ENCODE measurements at places on chromosomes 12 and 14.

- no peak for DNase-seq
Measured at GRCh38 chr12:52739963-52740362, 36.6 kb upstream of the KRT77 start.

DNA sequence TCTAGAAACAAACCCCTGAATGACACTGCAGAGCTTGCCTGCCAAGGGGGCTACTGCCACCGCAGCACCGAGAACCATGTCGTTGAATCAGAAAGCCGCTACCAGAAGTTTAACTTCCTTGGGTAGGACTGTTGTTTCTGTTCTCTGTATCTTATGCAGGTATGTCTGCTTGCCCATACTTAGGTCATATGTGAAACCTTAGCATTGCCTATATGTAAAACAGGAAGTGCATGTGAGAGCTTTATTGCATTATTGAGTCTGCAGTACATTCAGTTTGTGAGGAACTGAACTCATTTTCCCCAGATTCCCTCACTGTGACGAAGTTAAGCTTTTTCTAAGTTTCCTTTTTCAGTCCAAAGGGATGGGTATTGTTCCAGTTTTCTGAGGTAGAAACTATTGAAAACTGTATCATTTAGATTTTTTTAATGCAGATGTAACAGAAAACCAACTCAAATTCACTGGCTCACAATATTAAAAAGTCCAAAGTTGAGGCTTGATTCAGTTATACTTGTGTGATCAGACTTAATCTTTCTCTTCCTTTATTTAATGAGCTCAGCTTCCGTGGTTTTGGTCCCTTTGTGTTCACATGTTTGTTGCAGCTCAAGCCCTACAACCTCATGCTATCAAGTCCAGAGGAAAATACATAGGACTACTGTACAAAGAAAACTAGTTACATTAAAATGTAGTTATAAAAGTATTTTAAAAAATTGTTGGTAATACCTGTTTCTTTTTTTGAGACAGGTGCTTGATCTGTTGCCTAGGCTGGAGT is 6.9 kb downstream of the FBXO34 start:
- no peak for DNase-seq

DNA sequence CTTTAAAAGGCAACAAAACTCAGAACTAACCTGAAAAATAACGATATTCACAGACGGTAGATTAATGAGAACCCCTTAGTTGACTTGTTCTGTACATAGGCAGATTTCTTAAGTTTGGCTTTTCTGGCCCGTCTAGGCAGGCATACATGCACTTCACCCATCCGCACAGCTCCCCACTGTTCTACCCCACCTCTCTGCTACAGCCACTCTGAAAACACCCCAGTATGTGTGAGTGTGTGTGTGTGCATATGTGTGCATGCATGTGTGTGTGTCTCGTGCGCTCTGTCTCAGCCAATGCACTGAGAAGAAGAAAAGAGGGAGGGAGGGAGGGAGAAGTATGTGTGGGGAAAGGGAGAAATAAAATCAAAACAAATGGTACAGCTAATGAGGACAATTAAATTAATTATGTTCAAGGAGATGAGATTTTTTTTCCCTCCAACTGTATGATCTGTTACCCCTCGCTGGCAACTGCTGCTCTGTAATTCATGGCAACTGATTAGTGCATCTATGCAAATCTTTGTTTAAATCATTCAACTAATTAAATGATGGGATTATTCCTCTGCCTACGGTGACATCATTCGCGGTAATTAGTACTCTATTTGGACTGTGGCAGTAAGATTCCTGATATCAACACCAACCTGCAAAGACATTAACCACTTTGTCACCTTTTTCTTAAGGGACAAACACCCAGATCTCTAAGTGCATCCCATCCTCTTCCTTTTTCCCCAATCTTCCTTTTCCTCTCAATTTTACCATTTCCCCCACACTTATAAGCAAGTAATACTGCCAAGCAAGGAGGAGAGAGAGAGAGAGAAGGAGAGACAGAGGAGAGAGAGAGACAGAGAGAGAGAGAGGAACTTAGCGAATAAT is 2.2 kb upstream of the LMO3 start:
- DNase-seq: no peak

GRCh38 chr12:43669373-43669772 is 89.2 kb downstream of the PUS7L start:
- no peak for DNase-seq

DNA sequence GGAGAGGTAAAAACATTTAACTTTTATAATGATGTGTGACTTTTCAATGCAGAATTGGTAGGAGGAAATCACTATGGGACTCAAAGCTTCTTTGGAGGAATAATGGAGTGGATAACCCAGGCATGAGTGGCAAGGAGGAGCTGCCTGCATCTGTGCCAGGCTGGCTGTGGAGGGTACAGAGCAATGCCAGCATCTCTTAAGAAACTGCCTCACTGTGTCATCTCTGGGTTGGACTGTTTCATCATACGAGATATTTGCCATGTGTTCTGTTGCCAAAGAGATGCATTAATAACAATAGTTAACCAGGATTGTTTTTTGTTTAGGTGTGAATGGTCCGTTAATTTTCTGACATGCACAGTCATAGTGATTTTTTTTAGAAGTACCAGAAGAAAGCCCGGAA is 183.7 kb upstream of the NTF3 start:
- no peak for DNase-seq

DNA sequence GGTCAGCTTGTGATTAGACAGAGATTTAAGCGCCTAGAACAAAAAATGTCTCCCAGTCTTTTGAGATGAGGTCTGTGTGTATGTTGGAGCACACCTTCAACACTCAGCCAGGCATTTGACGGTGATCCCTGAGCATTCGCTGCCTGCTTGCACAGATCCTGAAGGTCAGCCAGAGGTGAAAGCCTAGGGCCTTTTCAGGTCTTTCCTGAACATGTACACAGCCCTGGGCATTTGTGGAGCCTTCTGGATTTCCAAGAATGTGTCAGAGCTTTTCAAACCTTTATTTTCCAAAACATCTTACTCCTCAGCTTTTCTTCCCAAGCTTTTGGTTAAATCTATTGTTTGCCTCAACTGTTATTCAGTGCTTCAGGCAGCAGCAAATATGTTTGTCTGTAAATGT is 59.1 kb upstream of the AMN start:
- no peak for DNase-seq

DNA sequence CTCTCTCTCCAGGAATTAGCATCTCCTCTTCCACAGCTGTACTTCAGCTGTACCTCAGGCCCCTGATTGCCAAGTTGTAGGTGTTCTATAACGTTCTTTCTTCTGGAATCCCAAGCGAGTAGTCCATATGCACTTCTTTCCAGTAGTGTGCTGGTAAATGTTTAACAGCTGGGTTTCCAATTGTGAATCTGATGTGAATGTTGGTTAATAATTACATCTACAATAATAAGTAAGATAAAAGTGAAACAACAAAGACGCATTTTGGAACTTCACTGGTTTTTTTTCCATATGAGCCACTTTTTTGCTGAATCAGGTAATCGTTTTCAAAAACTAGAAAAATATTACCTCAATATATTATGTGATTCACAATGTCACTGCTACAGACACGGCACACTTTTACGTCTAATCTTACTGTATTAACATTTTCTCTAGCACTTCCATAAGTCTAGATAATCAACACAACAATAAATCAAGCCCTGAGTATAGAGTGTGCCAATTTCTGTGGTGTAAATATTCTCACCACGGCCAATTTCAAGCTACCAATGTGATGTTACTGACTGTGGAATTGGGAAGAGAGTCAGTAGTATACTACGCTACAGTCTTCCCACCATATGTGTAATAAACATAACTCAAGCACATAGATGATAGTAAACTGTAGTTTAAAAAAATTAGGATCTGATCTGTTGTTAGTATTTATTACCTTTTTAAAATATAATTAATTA is 113.0 kb downstream of the ZFP36L1 start:
- DNase-seq: no peak

GRCh38 chr12:45670346-45671065 is 59.0 kb upstream of the ARID2 start:
- DNase-seq: no peak

- no peak for DNase-seq
Measured at GRCh38 chr12:109113661-109114321, 2.6 kb upstream of the ACACB start.

DNA sequence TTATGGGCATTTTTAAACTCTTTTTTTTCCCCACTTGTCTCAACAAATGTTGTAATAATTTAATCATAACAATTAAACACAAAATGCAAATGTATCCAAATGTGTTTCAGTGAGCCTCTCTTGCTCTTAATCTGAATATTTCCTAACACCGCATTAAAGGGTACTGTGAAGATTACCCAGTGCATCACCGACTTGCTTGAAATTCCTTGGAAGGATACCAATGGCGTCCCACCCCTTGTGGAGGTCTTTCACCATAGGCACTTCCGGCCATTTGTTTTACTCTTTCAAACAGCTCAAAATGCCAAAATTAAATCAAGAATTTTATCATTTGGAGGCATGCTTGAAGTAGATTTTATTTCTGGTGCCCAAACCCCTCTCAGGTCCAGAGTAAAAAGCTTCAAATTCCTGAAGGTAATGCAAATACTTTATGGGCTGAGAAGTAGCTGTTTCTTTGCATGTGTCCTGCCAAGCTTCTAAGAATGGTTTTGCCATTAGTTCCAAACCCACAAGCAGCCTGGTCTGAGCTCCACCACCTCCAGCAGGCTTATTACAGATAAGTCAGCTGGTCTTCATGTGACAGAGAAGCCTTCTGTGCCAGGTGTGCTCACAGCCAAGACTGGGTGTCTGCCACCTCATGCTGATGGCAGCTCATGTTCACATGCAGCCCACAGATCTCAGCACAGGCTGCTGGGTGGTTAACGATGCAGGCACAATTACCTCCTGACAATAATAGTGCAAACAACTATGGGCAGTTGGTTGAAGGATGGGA is 16.4 kb upstream of the NUDT4 start:
- DNase-seq: no peak

- DNase-seq: no peak
Measured at GRCh38 chr14:92437729-92438285, 75.8 kb upstream of the RIN3 start.

DNA sequence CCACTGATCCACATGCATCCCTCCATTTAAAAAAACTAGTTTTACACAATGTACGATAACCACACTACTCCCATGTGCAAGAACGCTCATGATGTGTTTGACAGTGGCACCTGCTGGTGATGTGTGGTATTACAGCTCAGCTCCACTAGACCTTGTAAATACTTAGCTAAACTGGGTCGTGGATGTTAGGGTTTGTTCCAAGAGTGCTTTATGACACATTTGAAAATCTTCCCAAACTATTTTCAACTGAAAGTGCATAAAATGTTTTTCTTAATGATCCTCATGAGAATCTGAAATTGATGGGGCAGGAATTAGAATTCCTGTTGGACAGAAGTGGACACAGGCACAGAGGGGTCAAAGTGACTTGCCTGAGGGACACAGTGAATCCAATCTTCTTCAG is 99.2 kb downstream of the SCARB1 start:
- DNase-seq: no peak

DNA sequence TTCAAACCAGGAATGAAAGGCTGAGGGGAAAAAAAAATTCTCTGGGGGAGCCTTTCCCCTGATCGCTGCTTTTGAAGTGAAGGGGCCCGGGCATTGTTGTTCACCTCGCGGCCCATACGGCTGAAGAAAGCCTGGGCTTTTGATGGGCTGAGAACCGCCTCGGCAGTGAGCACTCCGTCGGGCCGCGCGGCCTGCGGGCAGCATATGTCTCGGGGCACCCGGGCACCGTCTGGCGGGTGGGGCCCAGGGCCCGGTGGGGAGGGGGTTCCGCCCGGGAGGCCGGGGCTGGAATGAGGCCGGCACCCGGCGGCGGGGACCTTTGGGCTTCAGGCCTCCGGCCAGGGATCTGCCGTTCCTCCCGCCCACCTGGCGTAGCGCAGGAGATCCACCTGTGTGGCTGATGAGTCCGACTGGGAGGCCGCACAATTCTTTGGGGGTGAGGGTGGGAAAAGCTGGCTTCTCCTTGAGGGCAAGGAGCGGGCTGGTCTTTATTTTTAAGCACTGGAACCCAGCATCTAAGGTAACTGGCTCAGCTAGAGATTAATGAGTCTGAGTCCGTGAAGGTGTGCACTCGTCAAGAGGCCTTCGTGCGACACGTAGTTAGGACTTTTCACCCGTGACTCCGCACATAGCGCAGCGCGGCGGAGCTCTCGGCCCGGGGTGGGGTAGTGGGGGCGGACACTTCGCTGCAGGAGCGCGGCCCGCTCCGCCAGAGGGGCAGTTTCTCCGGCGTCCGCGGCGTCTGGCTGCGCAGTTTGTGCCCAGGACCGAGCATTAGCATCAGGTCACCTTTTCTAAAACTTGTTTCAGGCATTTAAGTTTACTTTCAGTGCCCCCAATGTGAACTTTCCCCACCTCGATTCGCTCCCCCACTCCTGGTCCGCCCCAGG is 10.6 kb downstream of the FOXA1 start:
- no peak for DNase-seq

DNA sequence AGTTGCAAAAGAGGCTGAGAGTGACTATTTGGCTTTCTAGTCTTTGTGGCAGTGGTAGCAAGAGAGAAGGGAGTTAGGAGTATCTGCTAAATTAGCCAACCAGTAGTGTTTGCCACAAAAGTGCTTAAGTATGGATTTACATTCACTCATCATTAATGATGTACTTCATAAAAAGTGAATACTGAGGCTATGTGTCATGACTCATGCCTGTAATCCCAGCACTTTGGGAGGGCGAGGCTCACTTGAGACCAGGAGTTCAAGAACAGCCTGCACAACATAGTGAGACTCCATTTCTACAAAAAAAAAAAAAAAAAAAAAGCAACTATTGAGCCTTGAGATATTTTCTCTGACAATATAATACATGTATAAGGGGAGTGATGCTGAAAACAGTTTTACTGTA is 36.8 kb downstream of the CCDC177 start:
- no peak for DNase-seq
